Karpas-422 (cell line): ENCODE measurements at places on chromosomes 2 and 18.

DNA sequence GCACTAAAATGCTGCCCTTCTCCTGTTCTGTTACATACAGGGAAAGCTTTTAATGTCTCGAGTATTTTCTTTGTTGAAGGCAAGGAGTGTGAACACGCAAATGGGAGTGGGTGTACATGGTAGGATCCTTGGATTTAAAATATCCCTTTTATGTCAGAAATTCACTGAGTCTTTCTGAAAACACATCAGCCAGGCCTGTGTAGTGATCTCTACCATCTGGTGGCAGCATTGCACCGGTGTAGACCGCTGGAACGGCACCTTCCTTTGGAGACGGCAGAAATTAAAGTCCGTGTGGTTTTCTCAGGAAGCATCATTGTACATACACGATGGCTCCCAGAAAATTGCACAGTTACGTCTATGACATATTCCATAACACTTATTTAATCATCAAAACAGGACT lies 515.8 kb downstream of the GALR1 start:
- DNase-seq, result peak; percentile 57

DNA sequence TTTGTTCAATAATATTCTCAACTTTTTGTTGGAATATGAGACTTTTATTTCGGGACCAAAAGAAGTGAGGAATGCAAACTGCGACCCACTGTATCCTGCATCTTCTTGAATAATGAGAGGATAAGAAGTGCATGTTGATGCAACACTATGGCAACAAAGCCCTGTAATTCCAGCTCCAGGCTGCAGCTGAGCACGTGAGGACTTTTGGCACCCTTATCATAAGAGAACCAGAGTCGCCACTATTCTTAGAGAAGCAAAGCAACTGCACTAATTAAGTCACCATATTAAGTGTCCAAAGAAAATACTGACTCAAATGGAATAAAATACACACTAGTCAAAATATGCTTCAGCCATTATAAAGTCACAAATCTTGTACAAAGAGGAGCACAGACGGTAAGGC lies 65.8 kb downstream of the FAM210A start:
- DNase-seq, result no peak

DNA sequence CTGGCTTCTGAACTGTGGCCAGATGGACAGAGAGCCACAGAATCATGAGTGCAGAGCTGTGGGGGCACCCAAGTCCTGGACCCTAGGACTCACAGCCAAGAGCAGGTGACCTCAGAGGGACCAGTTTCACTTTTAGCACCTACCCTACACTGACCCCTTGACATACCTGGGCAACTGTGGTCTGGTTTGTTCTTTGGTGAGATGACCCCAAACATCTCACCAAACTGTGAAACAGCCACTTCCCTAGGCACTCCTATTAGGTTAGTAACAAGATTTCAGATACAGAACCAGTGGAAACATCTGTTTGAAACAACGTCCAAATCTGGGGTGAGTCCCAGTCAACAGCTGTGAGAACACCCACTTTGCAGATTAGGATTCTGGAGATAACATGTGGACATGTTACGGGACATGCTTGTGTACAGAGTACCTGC lies 1.9 kb upstream of the ZFP36L2 start:
- no peak for DNase-seq

DNA sequence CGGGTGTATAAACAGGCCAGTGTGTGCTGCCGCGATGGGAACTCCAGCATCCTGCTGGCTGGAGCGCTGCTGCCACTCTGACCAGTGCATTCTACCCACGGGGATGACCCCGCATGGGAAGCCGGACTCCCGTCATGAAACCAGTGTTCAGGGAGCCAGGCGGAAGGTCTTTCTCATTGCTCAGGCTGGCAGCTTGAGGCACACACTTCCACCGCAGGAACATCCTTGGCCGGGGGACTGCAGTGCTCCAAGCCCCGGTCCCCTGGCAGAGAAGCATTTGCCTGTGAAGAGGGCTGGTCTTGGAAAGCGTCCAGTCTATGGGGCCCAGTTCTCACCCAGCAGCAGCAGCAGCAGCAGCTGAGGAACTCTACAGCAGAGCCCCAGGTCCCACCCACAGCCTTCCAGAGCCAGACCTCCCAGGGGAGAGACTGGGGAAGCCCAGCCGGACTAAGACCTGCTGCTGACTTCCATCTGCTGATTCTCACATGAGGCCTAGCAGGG lies 235.9 kb downstream of the KLHL29 start:
- no peak for DNase-seq

GRCh38 chr2:111071600-111072171 lies 49.0 kb upstream of the BCL2L11 start:
- DNase-seq, result peak; percentile 45

DNA sequence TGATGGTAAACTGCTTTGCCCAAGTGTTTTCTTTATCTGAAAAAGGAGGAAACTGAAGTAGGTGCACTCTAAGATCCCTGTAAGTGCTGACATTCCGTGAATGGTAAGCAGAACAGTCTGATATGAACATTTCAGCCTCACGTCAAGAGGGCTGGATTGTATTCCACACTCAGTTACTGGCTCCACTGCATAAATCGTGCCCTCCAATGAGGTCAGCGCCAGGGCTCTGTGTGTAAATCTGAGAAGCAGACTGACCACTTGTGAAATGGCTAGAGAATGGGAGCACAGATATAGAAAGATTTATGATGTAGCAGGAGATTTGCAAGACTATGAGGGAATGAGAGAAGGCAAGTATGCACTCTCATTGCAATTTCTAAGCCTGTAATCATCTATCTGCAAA lies 153.0 kb downstream of the ICOS start:
- DNase-seq, result no peak

GRCh38 chr2:142872882-142873724 lies 4.4 kb upstream of the KYNU start:
- DNase-seq, result no peak

DNA sequence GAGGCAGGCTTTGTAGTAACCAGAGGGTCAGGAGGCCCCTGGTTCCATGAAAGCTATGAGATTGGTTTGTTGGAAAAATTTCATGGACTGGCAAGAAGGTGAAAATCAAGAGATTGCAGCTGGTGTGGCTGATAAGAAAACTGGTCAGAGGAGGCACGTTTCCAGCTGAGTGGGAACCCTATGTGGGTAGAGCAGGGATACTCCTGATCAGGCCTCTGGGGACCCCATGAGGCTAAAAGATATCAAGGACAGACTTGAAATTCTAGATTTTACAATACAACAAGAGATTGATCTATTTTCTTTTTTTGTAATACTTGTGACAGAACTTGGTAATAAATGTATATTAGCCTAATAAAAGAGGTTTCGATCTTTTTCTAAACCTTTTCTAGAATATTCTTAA lies 1615.1 kb downstream of the DPP10 start:
- DNase-seq, result no peak

DNA sequence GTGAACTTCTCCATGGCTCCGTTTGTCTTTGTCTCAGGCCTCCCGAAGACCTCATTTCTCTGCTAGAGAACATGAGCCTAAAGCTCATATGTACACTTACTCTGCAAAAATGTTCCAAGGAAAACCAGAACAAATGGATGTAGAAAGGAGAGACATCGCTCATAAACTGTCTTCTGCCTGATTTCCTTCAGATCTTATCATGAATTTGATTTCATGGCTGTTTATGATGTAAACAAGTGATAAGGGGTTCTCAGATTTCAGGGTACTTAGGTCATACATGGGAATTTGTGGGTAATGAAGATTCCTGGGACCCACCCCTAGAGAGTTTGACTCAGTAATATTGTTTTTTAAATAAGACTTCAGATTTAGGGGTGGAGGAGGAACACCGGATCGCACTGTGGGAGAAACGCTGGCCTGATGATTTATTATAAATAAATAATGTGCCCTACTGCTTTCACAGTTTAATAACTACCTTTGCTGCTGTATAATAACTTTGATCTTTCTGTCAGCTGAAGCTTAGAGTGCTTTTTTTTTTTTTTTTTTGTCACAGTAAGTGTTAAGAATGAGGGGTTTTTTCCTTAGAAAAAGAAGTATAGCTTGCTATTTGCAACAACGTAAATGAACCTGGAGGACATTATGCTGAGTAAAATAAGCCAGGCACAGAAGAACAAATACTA lies 14.9 kb downstream of the AOX1 start:
- DNase-seq, result no peak

DNA sequence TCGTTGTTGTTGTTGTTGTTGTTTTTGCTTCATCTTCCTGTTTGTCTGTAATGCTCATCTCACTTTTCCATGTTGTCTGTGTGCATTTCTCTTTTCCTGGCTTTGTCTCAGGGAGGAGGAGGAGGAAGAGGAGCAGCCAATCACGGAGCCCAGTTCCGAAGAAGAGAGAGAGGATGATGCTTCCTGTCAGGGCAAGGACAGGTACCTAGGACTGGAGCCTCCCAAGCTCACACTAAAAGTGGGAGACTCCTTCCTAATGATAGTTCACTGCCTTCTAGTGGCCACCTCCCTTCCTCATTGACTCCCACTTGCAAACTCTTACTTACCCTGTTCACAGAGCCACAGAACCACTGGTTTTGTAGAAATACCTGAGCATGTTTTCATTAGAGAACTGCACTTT lies 179.6 kb downstream of the TPGS2 start:
- no peak for DNase-seq
